CD4-positive, alpha-beta T cell treated with Interleukin-6 at 100 ng/mL for 8 hours (primary cell): ENCODE measurements at places on chromosomes 6 and 20.

DNA sequence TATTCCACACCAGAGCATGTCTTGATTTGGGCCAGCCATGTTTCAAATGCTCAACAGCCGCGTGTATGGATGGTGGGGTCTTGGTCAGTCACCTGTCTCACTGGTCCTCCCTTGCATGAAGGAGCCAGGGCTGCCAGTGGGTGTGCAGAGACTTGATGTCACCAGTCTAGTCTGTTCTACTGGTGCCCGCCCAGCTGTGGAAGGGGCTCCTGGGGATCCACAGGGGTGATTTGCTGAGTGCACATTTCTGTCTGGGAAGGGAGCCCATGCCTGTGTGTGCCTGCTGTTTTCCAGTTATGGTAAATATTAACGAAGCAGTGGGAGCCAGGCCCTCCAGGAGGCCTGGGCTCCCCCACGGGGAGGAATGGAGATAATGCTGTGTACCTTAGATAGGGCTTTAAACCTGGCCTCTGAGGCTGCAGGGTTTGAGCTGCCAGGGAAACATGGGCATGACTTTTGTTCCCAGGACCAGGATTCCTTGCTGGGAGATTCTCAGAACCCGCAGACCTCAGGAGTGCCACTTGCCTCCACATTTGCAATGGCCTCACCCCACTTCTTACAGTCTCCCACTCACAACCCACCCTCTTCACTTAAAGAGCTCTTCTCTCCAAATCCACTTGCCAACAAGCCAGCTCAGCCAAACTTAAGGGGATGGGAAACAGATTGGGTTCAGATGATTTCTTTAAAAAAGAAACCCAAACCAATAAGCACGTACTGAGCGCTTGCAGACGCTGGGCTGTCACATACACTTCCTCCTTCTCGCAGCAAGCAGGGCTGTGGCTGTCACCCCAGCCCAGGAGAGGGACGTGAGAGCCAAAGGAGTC, 54.1 kb downstream of the VEGFA start:
- DNase-seq = no peak

- DNase-seq = no peak
Measured at GRCh38 chr6:148677594-148678476, 69.0 kb upstream of the UST start.

DNA sequence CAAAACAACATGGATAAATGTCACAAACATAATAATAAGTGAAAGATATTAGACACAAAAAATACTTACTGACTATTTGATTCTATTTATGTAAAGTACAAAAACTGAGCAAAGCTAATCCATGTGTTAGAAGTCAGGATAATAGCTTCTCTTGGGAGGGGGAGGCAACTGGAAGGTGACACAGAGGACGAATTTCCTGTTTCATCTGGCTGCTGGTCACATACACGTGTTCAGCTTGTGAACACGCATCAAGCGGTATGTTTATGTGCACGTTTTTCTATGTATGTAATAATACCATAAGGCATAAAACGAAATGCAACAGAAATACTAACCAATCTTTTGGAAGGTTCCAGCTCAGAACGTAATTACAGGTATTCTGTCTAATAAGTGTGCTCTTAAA, 54.3 kb downstream of the MKKS start:
- no peak for DNase-seq

- DNase-seq = no peak
Measured at GRCh38 chr6:145588981-145589380, 146.3 kb downstream of the EPM2A start.

GRCh38 chr6:127352524-127352923, 9.1 kb upstream of the ECHDC1 start:
- no peak for DNase-seq
